G401 (cell line): ENCODE measurements at places on chromosomes 5 and 9. TPM values are rescaled to one million over a fixed set of nuclear protein-coding genes. Genes with fewer than 3 reads are reported as not detected.

TMEM171 gene
- total RNA-seq, result not detected in 2 replicates

DNA sequence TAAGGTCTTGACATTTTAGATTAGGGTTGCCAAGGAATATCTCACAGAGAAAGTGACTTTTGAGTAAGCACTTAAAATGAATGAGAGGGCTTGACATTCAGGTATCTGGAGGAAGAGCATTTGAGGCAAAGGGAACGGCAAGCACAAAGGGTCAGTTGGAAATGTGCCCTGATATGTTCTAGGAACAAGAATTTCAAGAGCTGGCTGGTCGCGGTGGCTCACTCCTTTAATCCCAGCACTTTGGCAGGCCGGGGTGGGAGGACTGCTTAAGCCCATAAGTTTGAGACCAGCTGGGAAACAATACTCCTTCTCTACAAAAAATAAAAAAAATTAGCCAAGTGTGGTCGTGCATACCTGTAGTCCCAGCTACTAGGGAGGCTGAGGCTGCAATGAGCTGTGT lies 16.5 kb downstream of the KIAA1958 start:
- no peak for DNase-seq

DNA sequence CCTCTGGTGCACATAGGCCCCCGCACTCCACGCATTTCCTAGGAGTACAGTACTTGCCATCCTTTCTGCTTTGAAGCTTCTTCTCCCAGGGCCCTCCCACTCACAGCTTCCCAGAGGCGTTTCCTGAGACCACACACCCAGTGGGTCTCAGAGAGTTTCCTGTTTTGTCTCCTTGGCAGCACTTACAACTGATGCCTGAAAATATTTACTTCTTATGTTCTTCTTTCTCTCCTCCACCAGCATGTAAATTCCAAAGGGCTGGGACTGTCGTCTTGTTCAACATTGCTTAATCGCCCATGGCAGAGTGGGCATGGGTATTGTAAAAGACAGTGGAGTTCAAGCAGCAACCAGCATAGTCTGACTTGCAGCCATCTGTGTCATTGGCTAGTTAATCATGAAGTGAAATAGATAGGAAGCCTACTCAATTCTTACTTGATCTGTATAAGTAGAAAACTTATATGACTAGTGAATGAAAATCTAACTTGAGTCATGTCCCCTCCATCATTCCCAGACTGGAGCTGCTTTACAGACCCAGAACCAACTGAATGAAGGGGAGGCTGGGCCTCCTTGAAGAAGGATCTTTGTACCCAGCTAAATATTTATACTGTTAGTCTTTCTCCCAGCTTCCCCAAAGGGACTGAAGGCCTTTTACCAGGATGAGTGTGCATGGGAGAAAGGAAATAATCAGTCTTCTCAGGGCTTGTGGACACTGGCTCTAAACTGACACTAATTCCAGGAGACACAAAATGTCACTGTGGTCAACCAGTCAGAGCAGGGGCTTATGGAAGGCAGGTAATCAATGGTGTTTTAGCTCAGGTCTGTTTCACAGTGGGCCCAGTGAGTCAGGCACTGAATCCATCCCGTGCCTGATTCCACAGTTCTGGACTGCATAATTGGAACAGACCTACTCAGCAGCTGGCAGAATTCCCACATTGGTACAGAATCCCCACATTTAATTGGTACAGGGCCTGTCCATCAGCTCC lies 116.4 kb downstream of the SV2C start:
- DNase-seq, result no peak

GRCh38 chr9:127185931-127186781 lies 63.7 kb upstream of the ANGPTL2 start:
- no peak for DNase-seq

- DNase-seq, result no peak
These were observed 591.1 kb downstream of the SEMA5A start for GRCh38 chr5:8954801-8955200.
